ENCODE measurements at places on chromosomes 13 and 19.

GRCh38 chr13:48571126-48571913 lies 38.4 kb upstream of the RCBTB2 start:
- peak; percentile 76 for DNase-seq

DNA sequence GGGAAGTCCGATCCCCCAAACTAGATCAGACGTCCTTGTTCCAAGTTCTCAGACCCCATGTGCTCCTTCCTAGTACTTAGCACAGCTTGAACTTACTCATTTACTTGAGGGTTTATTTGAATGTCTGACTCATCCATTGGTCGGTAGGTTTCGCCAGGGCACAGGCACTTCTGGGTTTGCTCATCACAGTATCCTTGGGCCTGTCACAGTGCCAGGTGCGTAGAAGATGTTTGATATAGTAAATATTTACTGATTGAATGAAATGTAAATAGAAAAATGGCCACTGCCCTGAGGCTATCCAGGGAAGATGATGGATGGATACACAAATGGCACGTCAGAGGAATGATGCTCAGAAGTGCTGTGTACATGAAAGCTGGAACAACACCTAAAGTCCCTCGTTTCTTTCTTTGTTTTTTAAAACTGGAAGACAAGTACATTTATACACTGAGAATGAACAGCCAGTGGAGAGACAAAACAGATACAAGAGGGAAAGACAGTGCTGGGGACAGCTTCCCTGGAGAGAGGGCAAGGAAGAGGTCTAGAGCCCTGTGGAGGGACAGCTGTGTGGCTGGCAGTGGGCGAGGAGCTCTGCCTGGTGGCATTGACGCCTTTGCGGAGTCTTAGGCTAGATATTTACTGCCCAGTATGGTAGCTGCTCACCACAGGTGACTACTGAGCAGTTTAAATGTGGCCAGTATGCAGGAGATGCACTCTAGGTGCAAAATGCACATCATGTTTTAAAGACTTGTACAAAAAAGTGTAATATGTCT lies 31.2 kb upstream of the KL start:
- DNase-seq, result peak; percentile 21

DNA sequence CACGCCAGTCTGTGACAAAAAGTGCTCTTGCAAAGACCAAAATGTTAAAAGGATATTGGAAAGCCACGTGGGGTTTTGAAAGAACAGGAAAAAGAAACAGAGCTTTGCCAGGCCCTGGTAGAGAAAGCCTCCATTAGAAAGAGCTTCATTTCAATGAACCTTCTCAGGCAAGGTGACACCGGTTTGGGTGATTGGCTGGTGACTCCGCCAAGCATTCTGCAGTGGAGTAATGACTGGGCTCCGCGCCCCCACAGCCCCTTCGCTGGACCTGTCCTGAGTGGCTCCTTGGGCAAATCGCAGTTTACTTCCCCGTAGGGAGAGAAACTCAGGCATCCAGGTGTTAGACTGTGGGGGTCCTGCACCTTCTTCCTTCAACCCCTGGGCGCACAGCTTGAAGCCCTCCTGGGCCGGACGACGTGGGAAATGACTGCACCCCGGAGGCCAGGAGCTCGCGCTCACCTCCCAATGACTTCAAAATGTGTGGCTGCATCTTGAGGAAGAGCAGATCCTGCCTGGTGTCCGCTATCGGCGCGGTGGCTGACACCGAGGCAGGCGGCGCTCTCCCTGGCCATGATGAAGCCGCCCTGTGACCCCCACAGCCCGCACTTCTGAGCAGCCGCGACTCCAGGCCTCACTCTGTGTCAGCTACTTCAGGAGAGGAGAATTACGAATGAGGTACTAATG lies 444.6 kb upstream of the SGCG start:
- DNase-seq, result no peak

DNA sequence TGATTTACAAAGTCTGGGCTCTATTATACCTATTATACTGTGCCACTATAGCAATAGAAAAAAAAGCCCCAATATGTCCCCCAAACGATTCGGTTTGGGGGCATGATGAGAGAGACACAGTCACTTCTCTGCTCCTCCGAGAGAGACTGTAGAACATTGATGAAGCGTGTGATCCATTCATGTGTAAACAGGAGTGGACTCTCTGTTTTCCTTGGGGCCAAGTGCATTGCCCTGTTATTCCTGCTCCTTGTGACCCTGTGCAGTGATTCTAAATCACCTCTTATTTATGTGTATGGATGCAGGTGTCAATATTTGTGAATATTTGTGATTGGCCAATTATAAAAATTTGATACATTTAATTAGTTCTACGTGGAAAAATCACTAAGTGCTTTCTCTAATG lies 17.0 kb downstream of the F10 start:
- DNase-seq, result no peak

DNA sequence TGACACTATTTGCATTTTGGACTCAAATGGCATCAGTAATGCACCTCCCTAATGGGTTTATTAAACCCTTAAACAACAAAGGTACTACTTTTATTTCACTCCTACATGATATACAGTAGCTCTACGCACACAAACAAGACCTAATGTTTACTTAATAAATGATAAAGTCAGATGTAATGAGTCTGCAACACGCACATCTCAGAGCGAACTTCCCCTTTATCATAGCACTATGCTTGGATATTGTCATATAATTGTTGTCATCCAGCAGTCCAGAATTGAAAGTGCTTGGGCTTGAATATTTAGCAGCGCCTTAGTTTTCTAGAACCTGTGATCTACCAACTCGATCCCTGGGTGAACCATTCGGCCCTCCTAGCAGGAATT lies 772 bp downstream of the PARP4 start:
- no peak for DNase-seq

GRCh38 chr13:113842336-113843062 lies 21.4 kb downstream of the GAS6 start:
- DNase-seq, result no peak

- no peak for DNase-seq
Measured at GRCh38 chr19:46463516-46463915, 7.8 kb downstream of the PNMA8A start.

DNA sequence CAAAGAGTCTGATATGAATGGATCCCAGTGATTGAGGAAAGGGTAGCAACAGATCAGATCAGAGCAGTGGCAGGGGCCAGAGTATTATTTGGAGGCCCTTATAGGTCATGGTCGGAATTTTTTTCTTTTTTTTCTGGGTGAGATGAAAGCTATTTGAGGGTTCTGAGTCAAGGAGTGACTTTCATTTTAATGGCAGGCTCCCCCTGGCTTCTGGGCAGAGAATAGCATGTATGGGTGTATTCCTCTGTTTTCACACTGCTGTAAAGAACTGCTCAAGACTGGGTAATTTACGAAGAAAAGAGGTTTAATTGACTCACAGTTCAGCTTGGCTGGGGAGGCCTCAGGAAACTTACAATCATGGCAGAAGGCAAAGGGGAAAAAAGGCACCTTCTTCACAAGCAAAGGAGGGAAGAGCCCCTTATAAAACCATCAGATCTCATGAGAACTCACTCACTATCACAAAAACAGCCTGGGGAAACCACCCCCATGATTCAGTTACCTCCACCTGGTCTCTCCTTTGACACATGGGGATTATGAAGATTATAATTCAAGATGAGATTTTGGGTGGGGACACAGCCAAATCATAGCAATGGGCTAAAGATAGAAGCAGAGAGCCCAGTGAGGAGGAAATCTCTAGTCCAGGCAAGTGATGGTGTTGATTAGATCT lies 3.0 kb upstream of the SLC6A16 start:
- DNase-seq, result no peak

DNA sequence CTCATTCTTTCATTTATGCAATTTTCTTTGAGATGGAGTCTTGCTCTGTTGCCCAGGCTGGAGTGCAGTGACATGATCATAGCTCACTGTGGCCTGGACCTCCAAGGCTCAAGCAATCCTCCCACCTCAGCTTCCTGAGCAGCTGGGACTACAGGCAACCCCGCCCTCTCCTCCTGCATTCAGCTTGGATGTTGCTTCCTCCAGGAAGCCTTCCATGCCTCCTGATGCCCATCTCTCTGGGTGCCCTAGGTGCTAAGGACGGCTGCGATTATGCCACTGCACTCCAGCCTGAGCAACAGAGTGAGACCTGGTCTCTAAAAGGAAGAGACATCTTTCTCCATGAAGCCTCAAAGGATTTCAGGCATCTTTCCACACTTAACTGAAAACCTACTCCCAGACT lies 161.8 kb downstream of the PTPRS start:
- DNase-seq, result no peak

GRCh38 chr13:110240352-110240751 lies 66.6 kb downstream of the COL4A1 start:
- DNase-seq, result no peak

- DNase-seq, result no peak
Measured at GRCh38 chr19:33432446-33433170, 59.1 kb downstream of the CEBPG start.

GRCh38 chr13:43057653-43058317 lies 34.4 kb downstream of the DNAJC15 start:
- no peak for DNase-seq

DNA sequence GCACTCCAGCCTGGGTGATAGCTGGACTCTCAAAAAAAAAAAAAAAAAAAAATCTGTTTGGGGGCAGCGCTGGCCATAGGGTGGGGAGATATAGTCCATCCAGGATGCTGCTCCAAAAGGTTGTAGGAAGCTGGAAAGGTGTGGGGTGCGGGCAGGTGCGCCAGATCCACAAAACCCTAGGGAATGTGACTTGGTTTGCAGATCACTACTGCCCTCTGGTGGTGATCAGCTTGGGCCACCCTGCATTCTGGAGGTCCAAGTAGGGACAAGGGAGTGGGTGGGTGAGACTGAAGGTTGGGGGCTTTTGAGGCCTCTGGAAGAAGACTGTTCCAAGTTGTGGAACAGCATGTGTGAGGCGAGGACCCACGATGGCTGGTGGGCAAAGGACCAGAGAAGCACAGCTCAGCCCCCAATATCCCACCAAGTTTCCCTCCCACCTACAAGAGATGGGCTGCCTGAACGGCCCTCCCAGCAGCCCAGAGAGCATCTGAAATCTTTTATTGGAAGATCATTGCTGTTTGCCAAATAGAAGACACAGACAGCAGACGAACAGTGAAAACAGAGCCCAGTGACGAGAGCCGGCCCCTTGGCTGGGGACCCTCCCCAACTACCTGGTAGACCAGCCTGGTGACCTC lies 10.4 kb upstream of the TYK2 start:
- peak; percentile 89 for DNase-seq

- no peak for DNase-seq
Measured at GRCh38 chr19:48206397-48207093, 36.1 kb downstream of the ZSWIM9 start.

DNA sequence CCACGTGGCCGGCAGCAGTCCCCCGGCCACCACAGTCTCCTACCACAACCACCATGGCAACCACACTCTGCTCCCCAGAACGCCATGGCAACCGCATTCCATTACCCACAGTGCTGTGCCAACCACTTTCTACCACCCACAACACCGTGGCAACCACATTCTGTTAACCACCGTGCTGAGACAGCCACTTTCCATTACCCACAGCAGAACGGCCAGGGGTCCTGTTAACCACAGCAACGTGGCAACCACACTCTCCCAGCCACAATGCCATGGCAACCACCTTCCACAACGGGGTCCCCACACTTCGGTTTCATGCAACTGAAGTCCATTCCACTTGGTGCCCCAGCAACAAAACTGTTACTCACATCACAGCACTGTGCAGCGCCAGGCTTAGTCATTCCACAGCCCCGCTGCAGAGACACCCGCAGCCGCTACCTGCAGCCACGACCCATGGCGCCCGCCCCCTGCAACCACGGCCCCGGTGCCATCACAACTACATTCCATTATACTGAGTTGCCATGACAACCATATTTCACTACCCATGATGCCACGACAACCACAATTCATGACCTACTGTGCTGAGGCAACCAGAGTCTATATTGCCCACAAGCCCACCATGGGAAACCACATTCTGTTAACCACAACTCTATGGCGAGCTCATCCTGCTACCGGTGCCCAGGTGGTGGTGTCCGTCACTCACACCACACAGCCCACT lies 10.0 kb downstream of the DPF1 start:
- DNase-seq, result no peak

DNA sequence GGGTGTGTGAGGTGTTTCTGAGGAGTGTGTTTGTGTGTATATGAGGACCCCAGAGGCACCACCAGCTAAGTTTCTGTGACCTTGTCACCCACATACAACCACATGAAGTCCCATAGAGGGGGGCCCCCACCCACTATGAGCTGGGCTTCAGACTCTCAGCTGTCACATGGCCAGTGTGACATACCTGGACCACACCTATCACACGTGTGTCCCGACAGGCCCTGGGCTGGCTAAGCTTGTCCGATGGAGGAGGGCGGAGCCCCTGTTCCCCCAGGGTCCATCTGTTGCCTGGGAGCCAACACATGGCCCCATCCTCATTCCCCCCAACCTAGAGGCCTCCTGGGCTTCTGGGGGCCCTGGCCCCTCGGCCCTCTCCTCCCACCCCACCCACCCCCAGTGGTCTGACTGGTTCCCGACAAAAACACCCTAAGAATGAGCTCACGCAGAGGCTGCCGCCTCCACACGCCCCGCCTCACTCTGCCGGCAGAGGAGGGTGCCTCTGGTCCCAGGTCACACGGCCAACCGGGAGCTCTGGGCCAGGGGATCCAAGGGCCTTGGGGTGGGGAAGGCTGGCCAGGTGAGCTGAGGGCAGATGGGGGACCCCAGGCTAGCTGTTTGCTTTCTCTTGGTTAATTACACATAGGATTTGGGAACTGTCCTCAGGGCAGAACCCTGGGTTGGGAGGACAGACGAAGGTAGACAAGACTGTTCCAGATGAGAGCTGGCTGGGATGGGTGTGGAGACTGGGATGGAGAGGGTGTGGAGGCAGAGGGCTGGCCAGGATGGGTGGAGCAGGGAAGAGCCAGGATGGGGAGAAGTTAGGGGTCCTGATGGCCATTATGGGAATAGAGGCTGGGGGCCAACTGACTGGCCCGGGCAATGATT lies 4.3 kb downstream of the KLC3 start:
- DNase-seq, result peak; percentile 59

DNA sequence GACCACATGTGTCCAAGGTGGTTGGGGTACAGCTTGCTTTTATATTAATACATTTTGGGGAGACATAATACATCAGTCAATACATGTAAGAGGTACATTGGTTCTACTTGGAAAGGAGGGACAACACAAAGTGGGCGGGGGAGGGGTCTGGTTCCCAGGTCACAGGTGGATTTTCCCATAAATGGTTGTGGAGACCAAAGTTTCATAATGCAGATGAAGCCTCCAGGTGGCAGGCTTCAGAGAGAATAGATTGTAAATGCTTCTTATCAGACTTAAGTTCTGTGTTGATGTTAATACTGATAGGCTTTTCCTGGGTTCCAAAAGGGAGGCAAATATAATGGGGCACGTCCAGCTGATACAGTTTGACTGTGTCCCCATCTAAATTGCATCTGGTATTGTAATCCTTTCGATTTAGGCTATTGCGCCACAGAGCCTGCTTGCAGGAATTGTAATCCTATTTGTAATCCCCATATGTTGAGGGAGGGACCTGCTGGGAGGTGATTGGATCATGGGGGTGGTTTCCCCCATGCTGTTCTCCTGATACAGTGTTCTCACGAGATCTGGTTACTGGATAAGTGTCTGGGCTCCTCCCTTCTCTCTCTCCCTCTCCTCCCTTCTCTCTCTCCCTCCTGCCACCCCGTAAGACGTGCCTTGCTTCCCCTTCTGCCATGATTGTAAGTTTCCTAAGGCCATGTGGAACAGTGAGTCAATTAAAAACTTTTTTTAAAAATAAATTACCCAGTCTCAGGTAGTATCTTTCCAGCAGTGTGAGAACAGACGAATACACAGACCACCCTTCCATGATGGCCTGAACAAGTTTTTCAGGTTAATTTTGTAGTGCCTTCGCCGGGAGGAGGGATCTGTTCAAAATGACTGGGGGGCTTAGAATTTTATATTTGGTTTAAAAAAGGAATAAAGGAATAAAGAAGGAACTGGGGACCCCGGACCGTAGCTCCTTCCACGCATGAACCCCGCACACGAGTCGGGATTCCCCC lies 44.9 kb downstream of the ZNF823 start:
- no peak for DNase-seq

All from stomach (tissue), 19 donors.